ENCODE measurements at places on chromosomes 13 and 19.

DNA sequence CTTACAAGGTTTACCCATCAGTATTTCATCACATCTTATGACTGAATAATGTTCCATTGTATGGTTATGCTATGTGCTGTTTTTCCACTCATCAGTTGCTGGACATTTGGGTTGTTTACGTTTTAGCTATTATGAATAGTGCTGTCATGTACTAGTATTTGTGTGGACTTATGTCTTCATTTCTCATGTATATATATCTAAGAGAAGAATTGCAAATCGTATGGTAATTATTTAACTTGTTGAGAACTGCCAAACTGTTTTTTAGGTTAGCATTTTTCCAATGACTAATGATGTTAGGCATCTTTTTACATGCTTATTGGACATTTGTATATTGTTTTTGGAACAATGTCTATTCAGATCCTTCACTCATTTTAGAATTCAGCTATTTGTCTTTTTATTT, 368.3 kb downstream of the LMO7 start:
- DNase-seq, result no peak

DNA sequence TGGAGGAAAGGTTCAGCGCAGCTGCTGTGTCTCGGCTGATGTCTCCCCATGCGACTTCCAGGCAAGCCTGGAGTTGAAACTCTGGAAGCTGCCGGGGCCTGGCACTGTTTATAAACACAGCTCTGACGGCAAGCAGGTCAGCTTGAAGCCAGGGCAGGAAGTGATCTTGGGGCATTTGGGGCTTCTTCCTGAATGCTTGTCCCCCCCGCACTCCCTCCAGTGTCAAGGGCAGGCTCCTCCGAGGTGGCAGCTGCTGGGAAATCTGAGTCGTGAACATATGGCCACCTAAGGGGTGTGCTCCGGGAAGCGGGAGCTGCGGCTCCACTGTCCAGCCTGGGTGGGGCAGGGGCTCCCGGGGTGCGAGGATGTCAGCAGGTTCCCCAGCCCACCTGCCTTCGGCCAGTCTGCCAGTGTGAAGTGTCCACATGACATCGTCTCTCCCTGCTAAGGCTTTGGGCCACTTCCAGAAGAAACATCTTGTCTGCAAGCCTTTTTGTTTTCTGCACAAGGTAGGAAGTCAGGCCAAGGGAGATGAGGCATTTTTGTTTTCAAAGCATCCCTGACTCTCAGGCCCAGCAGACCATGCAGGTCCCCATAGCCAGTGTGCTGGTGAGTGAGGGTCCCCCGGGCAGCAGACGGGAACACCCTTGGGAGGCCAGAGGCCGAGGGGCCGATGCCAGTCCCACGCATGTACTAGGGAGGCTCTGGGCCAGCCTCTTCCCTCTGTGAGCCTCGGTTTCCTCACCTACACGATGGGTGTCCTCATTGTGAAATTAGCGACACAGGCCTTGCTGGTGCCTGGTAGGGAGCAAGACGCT, 2.7 kb downstream of the PIAS4 start:
- no peak for DNase-seq

DNA sequence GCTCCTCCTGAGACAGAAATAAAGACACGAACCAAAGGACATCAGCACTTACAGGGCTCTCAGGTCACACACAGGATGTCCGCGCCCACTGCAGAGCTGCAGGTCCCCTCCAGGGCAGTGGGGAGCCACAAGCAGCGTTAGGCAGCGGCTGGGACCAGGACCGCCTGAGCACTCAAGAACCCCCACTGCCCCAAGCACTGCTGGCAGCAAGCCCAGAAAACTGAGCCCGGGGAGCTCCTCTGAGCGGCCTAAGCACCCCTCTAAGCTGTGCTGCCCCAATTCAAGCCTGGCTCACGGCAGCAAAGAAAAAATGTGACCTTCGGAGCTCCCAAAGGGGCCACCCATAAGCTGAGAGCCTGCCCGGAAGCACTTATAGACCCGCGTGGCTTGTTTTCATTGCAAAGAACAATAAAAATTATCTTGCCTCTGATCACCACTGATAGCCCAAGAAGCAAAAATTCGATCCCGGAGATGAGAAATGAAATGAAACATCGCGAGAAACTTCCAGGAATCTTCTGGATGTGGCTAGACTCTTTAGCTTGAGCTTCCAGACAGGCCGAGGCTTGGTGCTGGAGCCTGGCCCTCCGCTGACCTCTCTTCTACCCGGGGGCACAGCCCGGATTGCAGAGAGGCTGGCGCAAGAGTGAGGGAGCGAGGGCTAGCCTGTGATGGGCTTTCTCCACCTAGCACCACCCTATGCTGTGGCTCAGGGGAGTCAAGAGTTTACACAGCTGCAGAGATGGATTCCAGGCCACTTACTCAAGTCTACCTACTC, 6.3 kb downstream of the DPP9 start:
- DNase-seq, result no peak

- peak; percentile 23 for DNase-seq
Observed at GRCh38 chr13:27379694-27380641, 44.5 kb upstream of the GTF3A start.

DNA sequence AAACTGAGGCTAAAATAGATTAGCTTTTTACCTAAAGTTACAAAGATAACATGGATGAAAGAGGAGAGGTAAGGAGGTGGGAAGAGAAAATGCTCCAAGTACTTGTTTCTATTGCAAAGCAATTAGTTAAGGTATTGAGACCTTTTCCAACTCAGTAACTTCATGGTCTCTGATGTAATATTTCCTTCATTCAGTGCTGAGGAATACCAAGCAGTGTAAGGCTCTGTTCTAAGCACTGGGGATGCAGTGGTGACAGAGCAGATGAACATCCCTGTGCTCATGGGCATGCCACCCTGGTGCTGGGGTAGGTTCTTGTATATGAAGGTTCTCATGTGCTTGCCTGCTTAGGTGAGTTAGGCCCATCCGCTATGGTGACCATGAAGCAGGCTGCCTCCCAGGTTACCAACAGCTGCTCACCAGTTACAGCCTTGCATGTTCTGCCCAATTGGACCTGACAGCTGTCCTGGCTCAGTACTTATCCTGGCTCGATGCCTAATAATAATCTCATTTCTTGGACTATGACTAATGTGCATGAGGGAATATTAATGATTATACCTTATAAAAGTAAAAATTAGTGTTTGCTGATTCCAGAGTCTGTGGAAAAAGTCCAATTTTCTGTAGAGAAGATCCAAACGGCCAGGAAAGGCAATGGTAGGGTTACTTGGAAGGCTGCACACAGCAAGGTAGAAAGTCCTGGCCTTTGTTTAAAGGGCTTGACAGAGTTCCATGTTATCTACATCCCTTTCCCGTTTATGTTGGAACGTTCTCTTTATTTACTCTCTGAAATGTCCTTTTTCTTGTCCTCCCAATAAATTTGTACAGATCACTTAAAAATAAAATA, 48.3 kb downstream of the LATS2 start:
- DNase-seq, result no peak

GRCh38 chr19:1495799-1496713, 5.1 kb downstream of the REEP6 start:
- DNase-seq, result no peak

DNA sequence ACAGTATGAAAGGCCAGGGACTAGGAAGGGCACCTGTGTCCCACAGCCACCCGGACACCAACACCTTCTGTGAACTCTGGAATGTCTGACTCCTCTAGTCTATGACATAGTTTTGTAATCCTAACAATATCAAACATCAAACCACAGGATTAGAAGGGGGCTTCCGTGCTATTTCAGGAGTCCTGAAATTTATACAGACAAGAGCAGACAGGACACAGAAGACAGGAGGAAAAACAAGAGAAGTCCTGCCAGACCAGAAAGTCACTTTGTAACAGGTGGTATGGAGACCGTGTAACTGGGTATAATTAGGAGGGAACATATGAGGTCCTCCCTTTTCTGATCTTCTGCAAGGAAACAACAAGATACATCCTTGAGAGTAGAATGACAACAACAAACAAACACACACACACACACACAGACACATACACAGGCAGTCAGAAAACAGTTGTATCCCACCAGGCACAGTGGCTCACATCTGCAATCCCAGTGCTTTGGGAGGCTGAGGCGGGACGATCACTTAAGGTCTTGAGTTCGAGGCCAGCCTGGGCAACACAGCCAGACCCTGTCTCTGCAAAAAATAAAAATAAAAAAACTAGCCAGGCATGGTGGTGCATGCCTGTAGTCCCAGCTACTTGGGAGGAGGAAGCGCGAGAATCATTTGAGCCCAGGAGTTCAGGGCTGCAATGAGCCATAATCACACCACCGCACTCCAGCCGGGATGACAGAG, 13.1 kb downstream of the INSR start:
- no peak for DNase-seq

GRCh38 chr13:97460004-97460775, 26.2 kb downstream of the RAP2A start:
- no peak for DNase-seq

DNA sequence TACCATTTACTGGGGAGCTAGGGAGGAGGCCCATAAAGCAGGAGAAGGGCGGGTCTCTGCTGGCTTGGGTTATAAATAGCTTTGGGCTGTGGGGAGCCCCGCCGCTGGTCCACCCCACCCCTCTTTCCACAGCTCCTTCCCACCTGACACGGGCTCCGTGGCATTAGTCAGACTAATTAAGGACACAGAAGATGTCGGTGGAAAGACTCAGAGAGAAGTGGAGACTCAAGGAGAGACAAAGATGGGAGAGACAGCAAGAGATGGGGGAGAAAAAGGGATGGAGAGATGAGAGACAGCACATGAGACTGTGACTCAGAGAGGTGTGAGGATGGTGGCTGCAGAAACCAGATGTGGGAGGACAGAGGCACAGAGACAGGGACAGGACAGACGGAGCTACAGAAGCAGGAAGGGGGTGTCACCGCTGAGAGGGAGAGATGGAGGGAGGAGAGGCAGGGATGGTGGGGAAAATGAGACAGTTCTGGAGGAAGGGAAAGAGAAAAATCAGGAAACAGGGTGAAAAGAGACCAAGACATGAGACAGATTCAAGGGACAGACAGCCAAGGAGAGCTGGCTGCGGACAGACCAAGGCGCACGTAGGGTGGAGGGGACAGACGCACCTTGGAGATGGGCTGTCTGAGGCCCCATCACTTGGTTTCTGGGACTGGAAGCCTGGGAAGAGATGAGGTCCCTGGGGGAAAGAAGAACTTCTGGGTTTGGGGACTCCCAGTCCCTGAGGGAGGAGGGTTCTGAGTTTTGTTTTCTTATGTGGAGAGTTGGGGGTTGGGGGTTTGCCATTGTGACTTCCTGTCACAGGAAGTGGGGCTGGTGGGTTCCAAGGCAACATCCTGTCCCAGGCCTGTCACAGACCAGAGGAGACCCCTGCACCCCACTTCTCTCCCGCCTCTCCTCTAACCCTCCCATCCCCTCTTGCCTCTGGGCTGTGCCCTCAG, 4.1 kb downstream of the ARHGEF1 start:
- DNase-seq, result peak; percentile 54

DNA sequence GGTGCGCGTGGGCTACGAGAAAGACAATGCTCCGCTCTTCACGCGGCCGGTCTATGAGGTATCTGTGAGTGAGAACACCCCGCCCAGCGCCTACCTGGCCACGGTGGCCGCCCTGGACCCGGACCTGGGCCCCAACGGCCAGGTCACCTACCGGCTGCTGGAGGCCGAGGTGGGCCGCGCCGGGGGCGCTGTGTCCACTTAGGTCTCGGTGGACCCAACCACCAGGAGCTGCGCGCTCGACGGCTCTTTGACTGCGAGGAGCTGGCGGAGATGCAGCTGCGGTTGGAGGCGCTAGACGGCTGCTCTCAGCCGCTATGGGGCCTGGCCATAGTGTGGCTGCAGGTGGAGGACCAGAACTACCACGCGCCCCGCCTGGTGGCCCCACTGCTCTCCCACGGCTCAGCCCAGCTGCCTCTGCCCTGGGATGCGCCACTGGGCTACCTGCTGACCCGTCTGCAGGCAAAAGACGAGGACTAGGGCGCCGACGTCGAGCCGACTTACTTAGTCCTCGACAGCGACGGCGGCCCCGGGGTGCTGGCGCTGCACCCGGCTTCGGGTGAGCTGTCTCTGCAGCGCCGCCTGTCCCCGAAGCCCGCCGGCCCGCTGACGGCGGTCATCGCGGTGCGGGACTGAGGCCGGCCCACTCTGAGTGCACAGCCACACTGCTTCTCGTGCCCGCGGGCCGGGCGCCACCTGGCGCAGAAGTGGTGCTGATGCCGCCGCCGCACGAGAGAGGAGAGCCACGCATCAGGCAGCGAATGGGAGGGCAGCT, 173.0 kb downstream of the OLFM4 start:
- DNase-seq, result no peak

- peak; percentile 30 for DNase-seq
Observed at GRCh38 chr13:84137292-84137691, 255.0 kb upstream of the SLITRK1 start.

- no peak for DNase-seq
Observed at GRCh38 chr13:46179969-46180763, 1.8 kb downstream of the LCP1 start.

DNA sequence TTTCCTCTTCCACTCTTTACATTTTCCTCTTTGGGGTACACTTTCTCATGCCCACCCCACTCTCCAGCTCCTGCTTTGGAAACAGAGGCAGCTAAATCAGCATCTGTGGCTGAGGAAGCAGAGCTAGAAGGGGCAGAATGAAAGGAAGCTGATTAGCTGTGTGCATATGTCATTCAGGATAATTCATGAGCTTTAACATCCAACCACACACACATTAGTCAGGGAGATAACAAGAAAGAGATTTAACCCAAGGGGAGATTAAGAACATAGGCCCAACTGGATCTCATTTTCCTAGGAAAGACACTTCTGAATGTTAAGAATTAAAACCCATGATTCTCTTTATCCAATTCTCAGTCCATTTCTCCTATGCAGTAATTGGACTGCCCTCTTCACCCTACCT, 405.5 kb downstream of the TBC1D4 start:
- no peak for DNase-seq

DNA sequence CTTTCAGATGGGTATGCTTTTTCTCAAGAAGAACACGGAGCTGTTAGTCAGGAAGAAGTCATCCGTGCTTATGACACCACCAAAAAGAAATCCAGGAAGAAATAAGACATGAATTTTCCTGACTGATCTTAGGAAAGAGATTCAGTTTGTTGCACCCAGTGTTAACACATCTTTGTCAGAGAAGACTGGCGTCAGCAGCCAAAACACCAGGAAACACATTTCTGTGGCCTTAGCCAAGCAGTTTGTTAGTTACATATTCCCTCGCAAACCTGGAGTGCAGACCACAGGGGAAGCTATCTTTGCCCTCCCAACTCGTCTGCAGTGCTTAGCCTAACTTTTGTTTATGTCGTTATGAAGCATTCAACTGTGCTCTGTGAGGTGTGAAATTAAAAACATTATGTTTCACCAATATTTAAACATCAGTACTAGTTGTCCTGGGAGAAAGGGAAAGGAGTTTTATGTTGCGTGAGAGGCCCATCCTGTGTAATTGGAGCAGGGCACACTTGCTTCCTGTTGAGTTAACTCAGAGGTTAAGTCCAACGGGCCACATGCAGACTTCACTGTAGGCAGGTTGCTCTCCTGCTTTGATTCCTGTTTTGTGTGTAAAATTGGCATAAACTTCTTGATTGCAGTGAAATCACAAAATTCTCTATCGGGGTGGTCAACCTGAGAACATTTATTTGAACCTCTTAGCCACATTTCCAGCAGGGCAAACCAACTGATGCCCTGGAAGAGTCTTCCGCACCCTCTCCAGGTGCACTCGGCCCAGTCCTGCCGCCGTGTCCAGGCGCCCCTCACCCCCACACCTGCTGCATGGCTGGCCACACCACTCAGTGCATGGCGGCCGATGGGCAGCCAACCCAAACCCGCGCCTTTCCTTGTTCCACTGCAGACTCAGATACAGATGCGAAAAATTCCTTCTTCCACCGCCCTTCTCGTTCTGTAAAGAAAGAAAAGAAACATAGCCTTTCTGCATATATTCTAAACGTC, 31.6 kb downstream of the SHISA2 start:
- DNase-seq, result no peak
